ENCODE measurements at places on chromosomes 12 and 14.

- peak; percentile 98 for DNase-seq
Measured at GRCh38 chr12:54280468-54281260, at the start of gene HNRNPA1. Gene HNRNPA1, plus strand, starts transcription at chr12:54280726. Its CDS starts 82 bp downstream, at chr12:54280808.

DNA sequence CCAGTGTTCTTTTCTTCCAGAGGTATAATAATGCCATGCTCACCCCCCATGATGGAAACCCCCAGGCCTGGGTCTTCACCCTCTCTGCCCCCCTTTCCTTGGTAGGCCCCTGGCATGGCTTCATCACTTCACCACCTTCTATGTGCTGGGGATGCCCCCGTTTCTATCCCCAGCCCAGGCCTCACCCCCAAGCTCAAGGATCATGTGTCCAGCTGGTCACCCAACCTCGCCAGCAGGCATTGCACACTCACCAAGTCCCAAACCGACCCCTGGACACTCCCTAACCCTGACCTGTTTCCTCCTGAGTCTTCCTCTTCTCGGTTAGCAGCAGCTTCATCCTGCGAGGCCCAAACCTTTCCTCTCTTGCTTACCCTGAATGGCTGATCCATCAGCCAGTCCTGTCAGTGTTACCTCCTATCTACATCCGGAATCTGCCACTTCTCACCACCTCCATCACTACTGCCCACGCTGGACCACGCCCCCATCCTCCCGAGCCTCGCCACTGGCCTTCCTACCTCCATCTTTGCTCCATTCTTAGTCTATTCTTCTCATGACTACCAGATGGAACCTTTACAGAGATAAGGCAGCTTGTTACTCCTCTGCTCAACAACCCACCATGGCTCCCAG, 69.0 kb downstream of the MVK start:
- no peak for DNase-seq

DNA sequence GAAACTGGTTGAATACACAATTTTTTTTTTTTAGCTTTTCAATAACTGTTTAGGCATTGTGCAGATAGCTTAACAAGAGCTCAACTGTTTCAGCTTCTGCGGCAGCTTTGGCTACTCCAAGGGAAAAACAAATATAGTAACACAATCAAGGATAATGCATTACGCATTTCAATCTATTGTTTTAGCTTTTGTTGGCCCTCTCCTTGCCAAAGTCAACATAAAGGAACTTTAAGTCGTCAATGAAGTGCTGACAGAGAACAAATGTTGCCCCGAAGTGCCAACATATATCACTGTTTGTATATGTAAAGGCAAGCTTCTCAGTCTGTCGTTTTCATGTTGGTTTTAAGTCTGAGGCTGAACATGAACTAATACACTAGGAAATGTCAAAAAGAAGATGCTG, 1087.4 kb upstream of the FLRT2 start:
- no peak for DNase-seq

DNA sequence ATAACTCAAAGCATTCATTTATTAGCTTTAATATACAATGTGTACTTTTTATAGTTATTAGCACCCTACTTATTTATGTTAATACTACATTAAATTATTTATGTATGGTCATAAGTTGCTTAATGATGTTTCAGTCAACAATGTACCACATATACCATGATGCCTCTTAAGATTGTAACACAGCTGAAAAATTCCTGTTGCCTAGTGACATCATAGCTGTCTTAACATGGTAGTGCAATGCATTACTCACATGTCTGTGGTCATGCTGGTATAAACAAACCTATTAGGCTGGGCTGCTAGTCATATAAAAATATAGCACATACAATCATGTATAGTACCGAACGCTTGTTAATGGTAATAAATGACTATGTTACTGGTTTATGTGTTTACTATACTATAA, 120.4 kb downstream of the ANO6 start:
- no peak for DNase-seq

DNA sequence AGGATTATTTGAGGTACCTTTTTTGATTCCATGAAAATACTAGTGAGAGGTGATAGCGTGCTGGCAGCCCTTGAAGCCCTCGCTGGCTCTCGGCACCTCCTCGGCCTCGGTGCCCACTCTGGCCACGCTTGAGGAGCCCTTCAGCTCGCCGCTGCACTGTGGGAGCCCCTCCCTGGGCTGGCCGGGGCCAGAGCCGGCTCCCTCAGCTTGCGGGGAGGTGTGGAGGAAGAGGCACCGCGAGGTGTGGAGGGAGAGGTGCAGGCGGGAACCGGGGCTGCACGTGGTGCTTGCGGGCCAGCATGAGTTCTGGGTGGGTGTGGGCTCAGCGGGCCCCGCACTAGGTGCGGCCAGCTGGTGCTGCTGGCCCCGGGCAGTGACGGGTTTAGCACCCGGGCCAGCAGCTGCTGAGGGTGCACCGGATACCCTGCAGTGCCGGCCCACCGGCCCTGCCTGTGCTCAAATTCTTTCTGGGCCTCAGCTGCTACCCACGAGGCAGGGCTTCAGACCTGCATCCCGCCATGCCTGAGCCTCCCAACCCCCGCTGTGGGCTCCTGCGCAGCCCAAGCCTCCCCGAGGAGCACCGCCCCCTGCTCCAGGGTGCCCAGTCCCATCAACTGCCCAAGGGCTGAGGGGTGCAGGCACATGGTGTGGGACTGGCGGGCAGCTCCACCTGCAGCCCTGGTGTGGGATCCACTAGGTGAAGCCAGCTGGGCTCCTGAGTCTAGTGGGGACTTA, 7.4 kb downstream of the MOK start:
- DNase-seq, result no peak

- no peak for DNase-seq
Measured at GRCh38 chr12:107326237-107326636, 232.9 kb upstream of the CRY1 start.

GRCh38 chr14:63565448-63565847, 22.3 kb upstream of the PPP2R5E start:
- no peak for DNase-seq

- DNase-seq, result no peak
Measured at GRCh38 chr12:18651525-18651924, 86.3 kb downstream of the PLCZ1 start.

DNA sequence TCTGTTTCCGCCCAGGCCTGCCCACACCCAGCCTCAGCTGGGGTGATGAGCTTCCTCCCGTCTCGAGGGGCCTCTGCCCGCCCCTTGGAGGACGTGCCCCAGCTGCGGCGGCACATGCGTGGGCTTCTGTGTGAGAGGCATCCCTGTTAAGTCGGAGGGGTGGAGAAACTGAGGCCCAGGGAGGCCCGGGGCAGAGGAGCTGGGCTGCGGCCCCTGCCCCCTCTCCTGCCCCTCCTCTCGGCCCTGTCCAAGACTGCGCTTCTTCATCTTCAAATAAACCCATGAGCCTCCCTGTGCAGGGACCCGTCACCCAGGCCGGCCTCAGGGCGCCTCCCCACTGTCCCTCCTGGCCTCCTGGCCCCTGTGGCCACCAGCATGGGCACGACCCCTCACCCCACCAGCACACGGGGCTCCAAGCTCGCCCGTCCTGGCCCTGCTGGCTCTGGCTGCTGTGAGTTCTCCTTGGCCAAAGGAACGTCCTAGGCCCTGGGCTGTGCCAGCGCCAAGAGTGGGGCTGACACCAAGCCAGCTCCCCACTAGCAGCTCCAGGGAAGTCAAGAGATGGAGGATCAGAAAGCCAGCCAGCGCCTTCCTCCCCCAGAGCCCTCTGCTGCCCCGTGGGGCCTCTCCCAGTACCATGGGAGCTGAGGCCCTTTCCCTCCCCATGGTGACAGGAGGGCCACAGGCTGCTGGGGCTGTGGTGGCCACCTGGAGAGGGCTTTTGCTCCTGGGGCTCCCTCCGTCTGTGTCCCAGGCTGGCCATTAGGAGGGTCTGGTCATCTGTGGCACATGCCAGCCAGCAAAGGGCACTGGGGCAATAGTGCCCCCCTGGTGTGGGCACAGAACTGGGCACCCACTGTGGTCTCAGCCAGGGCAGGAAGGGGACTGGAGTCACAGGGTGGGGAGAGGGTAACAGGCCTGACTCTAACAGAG, 180.4 kb downstream of the KIF26A start:
- no peak for DNase-seq

GRCh38 chr14:31717294-31718085, 156.3 kb downstream of the NUBPL start:
- DNase-seq, result no peak

- no peak for DNase-seq
Measured at GRCh38 chr12:17358835-17359234, 731.2 kb downstream of the RERGL start.

- no peak for DNase-seq
Measured at GRCh38 chr14:64681796-64682710, 22.2 kb upstream of the PLEKHG3 start.

DNA sequence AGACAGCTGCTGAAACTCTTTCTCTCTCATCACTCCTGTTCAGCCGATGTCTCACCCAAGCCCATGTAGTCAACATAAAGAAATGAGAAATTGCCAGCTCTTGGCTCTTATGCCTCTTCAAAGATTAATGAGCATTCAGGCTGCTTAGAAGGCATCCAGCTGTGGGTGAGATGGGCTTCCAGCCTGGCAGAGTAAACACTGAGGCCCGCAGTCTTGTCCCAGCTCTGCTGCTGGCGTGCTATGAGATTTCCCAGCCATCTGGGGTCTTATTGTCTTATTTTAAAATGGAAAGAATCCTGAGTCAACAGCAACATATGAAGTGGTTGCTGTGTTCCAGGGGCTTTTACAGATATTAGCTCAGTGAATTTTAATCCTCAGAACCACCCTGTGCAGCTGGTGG, 12.6 kb downstream of the RXYLT1 start:
- DNase-seq, result no peak

DNA sequence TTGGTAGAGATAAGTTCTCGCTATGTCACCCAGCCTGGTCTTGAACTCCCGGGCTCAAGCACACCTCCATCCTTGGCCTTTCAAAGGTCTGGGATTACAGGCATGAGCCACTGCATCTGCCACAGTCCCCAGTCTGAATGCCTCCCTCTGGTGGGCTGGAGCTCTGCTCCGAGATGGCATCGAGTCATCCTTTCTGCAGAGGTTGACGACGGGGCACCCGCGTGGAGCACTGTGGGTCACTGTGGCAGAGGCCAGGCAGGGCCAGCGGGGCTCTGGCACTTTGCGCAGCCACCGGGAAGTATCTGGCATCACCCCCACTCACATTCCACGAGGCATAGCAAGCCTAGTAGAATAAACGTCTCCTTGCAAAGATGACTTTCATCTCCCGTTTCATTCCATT, 163.3 kb upstream of the DIO3 start:
- DNase-seq, result no peak

GRCh38 chr12:13790317-13790716, 191.1 kb downstream of the GRIN2B start:
- no peak for DNase-seq

DNA sequence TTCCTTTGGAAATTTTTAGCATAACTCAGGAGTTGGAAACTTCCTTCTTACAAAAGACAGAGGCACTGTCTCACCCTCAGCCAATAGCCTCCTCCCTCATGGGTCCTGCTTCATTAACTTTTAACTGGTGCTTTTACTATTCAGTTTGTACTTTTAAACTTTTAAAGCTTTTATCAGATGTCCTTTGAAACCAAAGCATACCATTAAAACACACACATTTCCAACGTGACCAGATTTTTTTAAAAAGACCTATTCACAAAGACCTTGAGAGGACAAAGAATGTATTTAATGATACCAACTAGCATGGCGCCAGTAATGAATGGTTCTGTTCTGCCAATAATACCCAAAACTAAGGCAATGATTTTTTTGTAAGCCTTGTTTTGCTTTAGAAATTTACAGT, 173.6 kb upstream of the EEA1 start:
- DNase-seq, result no peak

GRCh38 chr12:10562306-10562933, 51.0 kb downstream of the MAGOHB start:
- DNase-seq, result no peak

DNA sequence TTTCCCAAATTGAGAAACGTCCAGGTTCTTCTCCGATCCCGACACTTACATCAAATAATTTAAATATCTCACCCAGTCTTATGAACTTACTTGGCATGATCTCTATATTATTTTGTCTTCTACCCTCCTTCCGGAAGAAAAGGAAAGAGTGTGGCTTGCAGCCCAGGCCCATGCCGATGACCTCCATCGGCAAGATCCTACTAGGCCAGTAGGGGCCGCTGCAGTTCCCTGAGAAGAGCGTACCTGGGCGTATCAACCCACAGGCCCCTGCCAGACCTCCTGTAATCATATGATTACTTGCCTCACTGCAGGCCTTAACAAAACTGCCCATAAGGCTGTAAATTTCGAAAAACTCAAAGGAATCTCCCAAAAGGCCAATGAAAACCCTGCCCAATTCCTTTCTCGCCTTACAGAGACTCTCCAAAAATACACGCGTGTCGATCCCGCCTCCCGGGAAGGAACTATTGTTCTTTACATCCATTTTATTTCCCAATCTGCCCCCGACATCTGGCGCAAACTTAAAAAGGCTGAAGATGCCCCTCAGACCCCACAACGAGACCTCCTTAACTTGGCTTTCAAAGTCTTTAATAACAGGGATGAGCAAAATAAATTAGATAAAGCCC, 69.6 kb downstream of the MOK start:
- peak; percentile 71 for DNase-seq

- DNase-seq, result no peak
Measured at GRCh38 chr12:98719515-98720504, 74.7 kb downstream of the APAF1 start.

GRCh38 chr12:131115766-131116467, 162.2 kb downstream of the ADGRD1 start:
- no peak for DNase-seq

GRCh38 chr12:1796515-1797010, 23.8 kb upstream of the LRTM2 start:
- DNase-seq, result peak; percentile 47

GRCh38 chr12:54368025-54368708, 3.9 kb upstream of the GPR84 start:
- no peak for DNase-seq

- DNase-seq, result no peak
Measured at GRCh38 chr14:85573406-85573805, 43.5 kb downstream of the FLRT2 start.
